Kidney epithelial cell (primary cell): ENCODE measurements at places on chromosomes 5 and 9.
A peak's percentile ranks its signal among the peaks of the same experiment; 100 is the strongest.

DNA sequence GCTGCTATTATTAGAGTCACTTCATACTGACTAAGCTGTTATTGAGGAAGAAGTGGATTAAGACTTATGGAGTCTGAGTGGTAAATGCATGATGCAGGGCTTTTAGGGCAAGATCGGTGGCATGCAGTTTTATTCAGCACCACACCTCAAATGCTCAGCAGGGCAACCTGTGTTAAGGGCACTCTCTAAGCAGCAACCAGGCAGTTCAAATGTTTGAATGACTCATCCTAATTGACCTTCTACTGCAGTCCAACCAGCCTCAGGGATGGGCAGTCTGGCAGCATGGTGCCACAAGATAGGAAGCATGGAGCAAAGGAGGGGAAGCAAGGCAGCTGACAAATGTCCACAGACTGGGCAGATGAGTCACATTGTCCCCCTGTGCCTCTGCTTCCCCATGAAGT, 80.2 kb upstream of the MIER3 start:
- no peak for DNase-seq

GRCh38 chr5:81774374-81774773, 23.5 kb upstream of the SSBP2 start:
- DNase-seq: no peak

GRCh38 chr9:9142001-9142400, 1342.4 kb upstream of the DMAC1 start:
- no peak for DNase-seq

GRCh38 chr5:78504704-78505677, 143.6 kb downstream of the LHFPL2 start:
- peak; percentile 85 for DNase-seq

GRCh38 chr5:175870820-175871447, 444 bp upstream of the CPLX2 start:
- no peak for DNase-seq

GRCh38 chr5:125298746-125299379, 552.4 kb upstream of the ZNF608 start:
- no peak for DNase-seq

GRCh38 chr9:127698985-127699670, 7.7 kb upstream of the CFAP157 start:
- DNase-seq: peak; percentile 86

GRCh38 chr5:54018438-54018837, 291.9 kb downstream of the ARL15 start:
- no peak for DNase-seq

GRCh38 chr5:1987471-1987870, 104.7 kb upstream of the IRX4 start:
- no peak for DNase-seq

GRCh38 chr9:33752130-33752637, 43.2 kb upstream of the PRSS3 start:
- no peak for DNase-seq

GRCh38 chr5:14397717-14398116, 183.9 kb upstream of the OTULINL start:
- peak; percentile 70 for DNase-seq

DNA sequence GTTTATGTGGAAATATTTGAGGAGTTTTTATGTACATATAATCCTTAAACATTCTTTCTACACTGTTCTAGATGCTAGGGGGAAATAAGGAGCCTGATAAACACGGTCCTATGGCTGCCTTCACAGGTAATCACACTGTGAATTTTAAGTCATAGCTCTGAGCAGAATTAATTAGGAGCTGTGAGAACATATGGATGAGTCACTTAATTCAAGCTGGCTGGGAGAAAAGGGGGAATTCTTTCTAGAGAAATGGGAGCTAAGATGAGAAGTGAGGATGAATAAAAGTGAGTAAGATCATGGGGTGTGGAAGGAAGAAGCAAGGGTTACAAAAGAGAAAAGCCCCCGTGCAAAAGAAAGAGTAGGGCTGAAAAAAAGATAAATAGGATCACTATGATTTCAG, 290.8 kb downstream of the DNAH5 start:
- no peak for DNase-seq

DNA sequence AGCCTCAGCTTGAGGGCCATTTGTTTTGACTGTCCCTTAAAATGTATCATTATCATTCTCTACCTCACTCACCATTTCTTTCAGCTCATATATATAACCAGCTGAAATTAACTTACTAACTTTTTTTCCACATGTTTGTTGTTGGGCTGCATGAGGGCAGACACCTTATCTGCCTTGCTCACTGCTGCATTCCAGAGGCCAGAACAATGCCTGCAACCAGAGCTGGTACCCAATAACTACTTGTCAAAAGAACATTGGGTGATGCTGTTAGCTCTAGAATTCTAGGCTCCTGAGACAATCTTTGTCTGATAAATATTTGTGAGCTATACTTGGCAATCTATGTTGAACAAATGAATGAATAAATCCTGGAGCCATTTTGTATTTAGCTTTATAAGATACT, 68.3 kb downstream of the HTR4 start:
- DNase-seq: no peak

GRCh38 chr9:134318941-134319305, 7.3 kb upstream of the RXRA start:
- no peak for DNase-seq
